ENCODE measurements at places on chromosomes 6 and 20.
A peak's percentile ranks its signal among the peaks of the same experiment; 100 is the strongest.

GRCh38 chr6:67615796-67616195 lies 1019.3 kb upstream of the ADGRB3 start:
- DNase-seq, result no peak

DNA sequence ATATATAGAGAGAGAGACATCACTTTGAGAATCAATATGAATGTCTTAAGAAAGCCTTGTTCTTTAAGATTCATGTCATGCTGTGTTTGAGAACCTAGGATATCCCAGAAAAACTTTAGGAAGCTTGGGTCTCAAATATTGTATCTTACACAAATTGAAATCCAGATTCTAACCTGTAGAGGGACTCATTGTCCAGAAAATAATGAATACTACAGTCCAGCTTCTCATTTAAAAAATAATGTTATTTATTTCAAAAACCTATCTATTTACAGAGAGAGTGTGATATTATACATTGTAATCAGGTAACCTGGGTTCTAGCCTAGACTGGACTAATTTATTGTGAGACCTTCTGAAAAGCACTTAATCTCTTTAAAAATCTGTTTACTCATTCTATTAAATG lies 4.2 kb downstream of the RFX6 start:
- no peak for DNase-seq

- no peak for DNase-seq
Measured at GRCh38 chr6:111537528-111537920, 54.5 kb upstream of the REV3L start.

- no peak for DNase-seq
Measured at GRCh38 chr6:3812596-3812995, 36.6 kb upstream of the FAM50B start.

DNA sequence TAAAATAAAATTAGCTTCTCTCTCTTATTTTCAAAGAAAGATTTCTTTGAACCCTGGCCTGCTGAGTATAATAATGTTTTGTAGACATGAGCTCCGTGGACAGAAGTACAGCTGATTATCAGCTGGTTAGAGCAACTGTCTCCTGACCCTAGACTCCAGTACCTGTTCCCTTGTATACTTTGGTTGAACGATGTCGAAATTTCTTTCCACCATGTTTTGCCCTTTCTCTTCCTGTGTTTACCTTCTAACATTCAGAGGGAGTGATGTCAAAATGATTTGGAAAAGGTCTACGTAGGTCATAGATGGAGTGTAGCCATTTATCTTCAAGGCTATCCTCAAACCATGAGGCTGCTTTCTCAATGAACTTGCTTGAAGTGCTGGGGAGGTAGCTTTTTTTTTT lies 16.8 kb upstream of the ADTRP start:
- DNase-seq, result no peak

GRCh38 chr20:58397429-58397828 lies 8.4 kb downstream of the VAPB start:
- no peak for DNase-seq

DNA sequence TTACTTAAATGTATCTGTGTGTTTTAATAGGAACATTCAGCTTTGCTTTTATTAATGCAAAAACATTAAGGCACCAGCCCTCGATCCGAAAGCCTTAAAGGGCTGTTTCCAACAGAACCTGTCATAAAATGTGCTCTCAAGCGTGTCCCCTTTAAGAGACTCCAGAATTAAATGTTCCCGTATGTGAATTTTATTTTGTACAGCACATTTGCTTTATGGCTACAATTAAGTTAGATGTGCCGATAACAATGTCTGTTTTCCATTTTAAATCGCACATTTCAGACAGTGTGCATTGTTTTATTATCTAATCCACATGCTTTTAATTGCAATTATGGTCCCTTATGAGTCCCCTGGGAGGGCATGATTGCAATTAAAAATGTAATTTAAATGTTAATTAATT lies 198.9 kb downstream of the TSHZ2 start:
- no peak for DNase-seq

DNA sequence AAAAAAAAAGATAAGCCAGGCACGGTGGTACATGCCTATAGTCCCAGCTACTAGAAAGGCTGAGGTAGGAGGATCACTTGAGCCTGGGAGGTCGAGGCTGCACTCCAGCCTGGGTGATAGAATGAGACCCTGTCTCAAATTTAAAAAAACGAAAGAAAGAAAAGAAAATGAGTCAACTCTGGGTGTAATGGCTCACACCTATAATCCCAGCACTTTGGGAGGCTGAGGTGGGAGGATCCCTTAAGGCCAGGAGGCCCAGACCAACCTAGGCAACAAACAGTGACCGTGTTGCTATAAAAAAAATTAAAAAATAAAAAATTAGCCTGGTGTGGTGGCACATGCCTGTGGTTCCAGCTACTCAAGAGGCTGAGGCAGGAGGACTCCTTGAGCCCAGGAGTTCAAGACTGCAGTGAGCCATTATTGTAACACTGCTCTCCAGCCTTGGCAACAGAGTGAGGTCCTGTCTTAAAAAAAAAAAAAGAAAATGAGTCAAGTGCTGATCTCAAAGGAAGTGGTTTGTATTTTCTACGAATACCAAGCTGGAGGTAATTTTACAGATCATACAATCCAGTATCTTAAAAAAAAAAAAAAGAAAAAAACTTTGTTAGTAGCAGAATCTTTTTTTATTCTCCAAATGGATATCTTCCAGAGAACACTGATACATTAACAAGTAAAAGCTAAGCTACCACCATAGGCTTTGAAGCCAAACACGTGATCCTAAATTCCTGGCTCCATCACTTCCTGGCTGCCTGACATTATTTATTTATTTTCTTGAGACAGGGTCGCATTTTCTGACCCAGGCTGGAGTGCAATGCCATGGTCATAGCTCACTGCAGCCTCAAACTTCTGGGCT lies 5.7 kb downstream of the COMMD7 start:
- DNase-seq, result peak; percentile 62

DNA sequence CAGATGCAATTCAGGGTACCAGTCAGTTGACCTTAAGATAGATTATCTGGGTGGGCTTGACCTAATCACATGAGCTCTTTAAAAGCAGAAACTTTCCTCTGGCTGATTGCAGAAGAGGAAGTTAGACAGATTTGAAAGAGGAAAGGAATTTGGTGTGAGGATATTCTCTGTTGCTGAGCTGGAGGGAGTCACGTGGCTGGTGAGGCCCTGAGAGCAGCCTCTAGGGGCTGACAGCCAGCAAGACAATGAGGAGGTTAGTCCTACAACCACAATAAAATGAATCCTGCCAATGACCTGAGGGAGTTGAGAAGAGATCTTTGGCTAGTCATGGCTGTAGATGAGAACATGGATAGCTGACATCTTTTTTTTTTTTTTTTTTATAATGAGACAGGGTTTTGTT lies 87.0 kb upstream of the B3GAT2 start:
- no peak for DNase-seq

DNA sequence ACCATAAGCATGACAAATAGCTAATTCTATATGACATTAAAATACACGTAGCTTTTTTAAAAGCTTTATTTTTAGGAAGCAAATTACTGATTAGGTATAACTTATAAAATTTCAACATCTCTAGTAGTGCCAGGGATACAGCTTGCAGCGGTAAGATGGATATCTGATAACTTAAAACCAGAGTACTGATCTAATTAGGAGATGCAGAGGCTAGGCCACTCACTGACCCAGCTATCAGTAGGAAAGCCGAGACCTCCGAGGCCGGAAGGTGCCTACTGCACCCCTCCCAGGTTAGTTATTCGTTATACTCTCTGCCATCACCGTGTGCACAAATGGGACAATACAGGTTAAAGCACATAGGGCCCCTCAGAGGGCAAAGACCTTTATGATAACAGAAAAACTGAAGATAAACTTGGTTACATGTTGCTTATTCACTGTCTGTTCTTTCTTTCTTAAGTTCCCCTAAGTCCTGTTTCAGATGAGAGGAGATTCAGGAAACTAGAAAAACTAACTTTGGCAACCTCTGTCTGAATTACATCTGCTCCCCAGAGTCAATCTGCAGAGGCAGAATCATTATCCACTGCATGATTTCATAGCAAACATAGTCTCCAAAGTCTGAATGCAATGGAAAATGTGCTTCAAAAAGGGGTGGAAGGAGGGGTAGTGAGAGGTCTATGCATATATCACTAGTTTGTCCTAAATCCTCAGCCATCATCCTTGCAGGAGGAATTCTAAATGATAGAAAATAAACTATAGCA lies 60.8 kb downstream of the RIPOR2 start:
- DNase-seq, result no peak

- DNase-seq, result no peak
Measured at GRCh38 chr6:51818520-51819022, 268.8 kb downstream of the PKHD1 start.

DNA sequence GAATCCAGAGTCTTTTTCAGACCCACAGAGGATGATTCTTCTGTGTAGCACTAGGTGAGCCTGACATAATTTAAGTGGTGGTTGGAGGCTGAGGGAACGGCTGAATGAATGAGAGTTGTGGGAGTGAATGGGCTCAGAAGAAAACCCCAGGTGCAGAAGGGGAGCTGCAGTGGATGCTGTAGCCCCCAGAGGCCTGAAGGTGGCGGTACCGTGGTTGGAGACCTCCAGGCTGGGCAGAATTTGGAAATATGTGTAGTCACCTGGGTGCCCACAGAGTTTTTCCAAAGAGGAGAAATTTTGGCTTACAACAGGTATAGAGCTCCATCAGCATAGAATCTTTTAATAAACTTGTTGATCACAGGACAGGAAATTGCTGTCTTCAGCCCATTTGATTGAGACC lies 6.5 kb upstream of the RAET1G start:
- no peak for DNase-seq

- DNase-seq, result peak; percentile 20
Measured at GRCh38 chr6:3026791-3027626, 27.3 kb downstream of the NQO2 start.

- DNase-seq, result no peak
Measured at GRCh38 chr20:37299718-37300528, 10.5 kb downstream of the MANBAL start.

DNA sequence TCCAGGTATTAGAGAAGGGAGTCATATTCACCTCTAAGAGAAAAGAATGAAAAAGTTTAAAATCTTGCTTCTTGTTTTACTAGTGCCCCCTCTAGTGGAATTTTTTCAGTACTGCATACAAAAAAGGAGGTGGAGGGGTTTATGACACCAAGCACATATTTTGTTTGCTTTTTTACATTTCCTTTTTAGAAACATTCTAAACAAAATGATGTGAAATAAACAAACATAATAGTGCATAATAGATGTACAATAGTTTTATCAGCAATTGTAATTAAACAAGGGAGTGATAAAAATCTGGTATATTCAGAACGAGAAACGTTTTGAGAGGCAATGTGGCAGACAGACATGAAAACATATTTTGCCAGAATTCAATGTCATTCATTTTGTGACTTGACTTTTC lies 111.0 kb upstream of the TFAP2D start:
- DNase-seq, result no peak

- no peak for DNase-seq
Measured at GRCh38 chr6:112485120-112485826, 138.1 kb downstream of the RFPL4B start.

DNA sequence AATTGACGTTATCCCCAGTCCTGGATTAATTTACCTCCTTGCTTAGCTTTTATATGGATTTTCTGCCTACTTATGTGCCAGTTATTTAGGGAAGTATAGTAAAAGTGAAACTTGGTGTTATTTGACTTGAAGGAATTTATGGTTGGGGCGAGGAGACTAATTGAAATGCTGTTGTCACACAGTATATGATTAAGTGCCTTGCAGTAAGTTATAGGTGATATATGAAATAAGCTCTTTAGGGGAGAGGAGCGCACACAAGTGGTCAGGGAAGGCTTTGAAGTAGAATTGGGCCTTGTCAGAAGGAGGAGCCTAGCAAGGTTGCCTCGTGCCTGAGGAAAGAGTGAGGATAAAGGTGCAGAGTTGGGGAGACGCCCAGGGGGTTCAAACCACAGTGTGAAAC lies 20.5 kb downstream of the NCOA7 start:
- no peak for DNase-seq

DNA sequence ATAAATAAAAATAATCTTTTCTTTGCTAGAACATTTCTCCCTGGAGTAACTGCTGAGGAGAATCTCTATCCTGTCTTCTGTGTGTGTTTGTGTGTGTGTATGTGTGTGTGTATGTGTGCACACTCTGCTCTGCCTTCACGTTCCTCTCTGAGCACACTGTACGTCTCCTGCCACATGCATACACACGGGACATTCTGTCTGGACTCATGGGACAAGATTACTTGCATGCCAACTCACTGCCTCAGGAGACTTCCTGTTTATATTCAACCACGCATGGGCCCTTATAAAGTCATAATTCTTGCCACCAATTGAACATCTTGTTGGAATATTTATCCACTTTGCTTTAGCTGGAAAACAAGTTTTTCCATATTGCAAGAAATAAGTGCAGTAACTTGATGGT lies 930.6 kb downstream of the KIF16B start:
- no peak for DNase-seq

DNA sequence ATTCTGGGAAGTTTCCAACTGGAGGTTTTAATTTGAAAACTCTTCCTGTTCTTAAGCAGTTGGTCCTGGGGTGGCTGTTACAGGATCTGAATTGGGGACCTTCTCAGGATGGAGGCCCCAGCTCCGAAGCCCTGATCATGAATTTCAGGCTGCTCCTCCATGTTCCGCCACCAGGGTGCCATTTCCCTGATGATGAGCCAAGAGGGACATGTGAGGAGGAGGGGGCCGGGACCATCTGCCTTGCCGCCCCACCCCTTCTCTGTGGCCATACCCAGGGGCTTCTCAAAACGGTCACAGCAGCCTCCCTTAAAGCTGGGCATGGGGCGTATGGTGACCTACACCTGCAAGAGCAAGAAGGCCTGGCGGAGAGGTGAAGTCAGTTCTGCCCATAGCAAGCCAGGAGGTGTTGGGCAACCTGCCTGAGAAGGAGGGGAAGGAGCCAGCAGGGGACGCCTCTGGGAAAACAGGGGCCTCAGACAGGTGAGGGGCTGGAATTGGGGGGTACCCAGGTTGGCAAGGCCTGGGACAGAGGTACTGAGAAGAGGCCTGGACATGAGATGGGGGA lies 3.6 kb upstream of the BAK1 start:
- no peak for DNase-seq

DNA sequence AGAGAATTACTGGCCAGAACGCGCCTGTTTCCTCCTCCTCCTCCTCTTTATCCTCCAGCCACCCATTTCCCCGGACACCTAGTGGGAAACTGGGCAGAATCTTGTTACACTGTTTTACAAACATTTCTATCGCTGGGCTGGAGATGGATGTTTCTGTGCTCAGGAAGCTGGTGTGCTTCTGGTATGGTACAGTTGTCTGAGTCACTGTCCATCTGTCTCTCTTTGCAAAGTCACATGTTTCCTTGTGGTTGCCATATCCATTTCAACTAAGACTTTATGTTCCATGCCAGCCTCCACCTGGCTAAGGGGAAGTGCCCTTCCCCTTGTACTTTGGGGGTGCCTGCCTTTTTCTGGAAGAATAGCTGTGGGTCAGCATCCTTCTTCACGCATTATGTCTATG lies 52.9 kb upstream of the SLC22A16 start:
- DNase-seq, result no peak
